ENCODE measurements at places on chromosomes 12 and 14.

DNA sequence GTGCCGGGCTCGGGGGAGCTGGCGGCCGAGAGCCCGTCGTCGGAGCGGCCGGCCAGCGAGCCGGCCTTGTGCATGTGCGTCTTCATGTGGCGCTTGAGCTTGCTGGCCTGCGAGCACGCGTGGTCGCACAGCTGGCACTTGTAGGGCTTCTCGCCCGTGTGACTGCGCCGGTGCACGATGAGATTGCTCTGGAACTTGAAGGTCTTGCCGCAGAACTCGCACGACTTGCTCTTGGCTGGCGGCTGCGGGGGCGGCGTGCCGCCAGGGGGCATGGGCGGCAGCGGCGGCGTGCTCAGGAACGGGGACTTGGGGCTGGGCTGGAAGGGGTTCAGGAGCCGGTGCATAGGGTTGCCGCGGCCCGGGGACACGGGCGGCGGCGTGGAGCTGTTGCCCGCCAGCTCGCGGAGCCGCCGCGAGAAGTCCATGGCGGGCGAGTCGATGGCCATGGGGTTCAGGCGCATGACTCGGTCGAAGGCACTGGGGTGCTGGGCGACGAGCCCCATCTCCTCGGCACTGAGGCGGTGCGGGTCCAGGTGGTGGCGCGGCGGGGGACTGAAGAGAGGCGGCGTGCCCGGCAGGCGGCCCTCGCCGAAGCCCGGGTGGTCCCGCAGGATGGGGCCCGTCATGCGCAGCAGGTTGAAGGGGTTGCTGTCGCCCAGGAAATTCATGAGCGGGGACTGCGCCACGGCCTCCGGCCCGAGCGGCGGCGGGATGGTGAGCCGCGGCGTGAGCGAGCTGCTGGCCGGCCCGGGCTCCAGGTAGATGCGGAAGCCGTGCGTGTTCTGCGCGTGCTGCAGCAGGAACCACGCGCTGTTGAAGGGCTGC is 96.5 kb downstream of the BCL11B start:
- DNase-seq = no peak

DNA sequence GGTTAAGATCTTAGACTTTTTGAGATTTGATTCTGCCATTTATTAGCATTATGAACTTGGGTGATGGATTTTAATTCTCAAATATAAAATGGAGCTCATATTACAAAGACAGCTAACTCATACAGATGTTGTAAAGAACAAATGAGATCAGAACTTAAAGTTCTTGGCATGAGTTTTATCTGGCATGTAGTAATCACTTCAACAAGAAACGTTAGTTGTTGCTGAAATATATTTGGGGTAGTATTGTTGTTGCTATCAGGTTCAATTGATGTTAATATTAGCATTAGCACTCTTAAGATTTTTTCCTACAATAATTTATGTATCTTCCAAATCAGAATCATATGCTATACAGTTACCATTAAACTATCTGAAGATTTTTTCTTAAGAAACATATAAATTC is 71.0 kb downstream of the SLC6A15 start:
- DNase-seq = no peak

- peak; percentile 81 for DNase-seq
Observed at GRCh38 chr12:47307680-47308399, 228.1 kb upstream of the AMIGO2 start.

DNA sequence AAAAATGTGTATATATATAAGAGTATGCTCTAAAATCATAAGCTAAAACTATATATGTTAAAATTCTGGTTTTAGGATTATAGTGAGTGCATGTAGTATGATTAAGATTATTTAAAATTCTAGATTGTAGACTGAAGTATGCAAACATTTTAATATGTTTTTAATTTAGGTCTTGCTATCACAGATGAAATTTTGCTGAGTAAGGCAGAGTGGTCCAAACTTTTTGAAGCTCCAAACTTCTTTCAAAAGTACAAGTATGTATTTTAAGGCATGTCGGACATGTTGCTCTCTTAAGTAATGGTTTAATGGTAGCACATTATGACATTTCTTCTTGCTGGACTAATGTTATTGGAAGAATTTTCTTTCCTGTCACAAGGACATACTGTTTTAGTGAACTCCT is 34.6 kb downstream of the PAPOLA start:
- no peak for DNase-seq

- DNase-seq = peak; percentile 28
Observed at GRCh38 chr14:34538871-34539406, 562 bp downstream of the EAPP start.

Measured in CD4-positive, alpha-beta T cell treated with Interleukin-2 at 100 ng/mL for 4 hours (primary cell).